Activated CD4-positive, alpha-beta T cell treated with anti-CD3 and anti-CD28 coated beads for 48 hours (primary cell): ENCODE measurements at places on chromosomes 6 and 20.

DNA sequence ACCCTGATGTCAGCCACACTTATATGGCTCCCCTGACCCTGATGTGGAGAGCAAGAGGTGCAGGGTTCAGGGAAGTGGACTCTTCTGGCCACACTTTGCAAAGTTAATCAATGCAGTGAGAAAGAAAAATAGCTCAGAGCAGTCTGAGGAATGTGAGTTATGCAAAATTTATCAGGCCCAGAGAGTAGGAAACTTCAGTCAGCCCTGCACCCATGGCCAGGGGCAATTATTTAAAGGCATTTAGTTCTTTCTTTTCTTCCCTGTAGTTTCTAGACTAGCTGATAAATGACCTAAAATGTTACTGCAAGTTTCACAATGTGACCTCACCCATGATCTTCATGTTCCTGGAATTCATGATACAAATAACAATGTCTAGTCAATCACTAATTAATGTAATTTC, 143.7 kb upstream of the GGTLC1 start:
- DNase-seq: no peak

GRCh38 chr6:71482742-71483141, 194.1 kb downstream of the OGFRL1 start:
- no peak for DNase-seq

- DNase-seq: peak; percentile 10
Observed at GRCh38 chr20:1001911-1002681, at the start of gene RSPO4. Gene RSPO4, minus strand, starts transcription at chr20:1002311. Its CDS starts 147 bp downstream, at chr20:1002164.

DNA sequence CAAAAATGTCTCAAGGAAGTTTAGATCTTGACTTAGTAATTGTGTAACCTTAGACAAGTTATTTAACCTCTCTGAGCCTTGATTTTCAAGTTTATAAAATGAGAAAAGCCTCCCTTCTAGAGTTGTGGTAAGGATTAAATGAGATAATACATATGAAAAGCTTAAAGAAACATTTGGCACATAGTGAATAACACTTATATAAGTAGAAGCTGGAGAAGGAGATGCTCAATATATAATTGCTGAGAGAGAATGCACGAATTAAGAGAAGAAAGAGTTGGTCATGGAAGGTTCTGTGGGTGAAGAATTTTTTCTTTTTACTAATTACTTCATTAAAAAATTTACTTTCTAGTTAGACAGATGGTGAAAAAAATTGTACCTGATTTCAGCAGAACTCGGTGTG, 5.3 kb downstream of the ACSS2 start:
- no peak for DNase-seq

DNA sequence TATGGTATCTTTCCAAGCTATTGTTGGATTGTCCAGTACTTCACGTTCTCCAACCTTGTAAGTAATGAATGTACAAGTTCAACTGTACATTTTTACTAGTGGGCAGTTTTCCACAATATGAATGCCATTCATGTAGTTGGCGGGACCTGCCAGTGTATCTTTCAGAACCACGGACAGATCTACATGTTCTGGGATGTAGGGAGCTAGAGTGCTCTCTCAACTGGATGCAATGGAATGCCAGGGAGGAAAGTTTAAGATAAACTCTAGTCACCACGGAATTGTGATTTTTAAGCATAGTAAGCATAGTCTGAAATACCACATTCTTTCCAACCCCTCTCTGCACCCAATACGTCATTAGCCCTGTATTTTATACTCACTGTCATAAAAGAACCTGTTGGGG, 21.5 kb upstream of the HLA-C start:
- DNase-seq: no peak
